ACHN (cell line): ENCODE measurements at places on chromosomes 1 and 21.

DNA sequence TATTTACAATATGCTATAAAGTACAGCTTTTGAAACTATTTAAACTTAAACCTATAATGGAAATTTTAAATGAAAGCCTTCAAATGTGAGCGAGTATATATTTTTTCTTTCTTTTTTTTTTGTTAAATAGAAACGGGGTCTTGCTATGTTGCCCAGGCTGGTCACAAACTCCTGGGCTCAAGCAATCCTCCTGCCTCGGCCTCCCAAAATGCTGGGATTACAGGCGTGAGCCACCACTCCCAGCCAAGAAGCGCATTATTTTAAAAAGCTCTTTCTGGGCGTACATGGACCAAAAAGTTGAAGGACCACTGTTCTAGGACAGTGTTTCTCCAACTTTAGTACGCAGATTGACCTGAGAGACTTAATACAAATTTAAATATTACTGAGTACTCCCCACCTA is 87.5 kb downstream of the TRIM33 start:
- no peak for DNase-seq

GRCh38 chr1:41400225-41400624 is 39.0 kb downstream of the FOXO6 start:
- DNase-seq: no peak

DNA sequence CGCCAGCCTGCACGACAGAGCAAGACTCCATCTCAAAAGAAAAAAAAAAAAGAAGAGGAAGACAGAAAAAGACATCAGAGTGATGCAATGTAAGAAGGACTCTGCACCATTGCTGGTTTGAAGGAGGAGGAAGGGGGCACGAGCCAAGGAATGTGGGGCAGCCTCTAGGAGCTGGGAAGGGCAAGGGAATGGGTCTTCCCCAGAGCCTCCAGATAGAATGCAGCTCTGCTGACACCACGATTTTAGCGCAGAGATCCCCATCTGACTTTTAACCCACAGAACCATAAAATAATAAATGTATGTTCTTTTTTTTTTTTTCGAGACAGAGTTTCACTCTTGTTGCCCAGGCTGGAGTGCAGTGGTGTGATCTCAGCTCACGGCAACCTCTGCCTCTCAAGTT is 33.9 kb upstream of the LAMC2 start:
- no peak for DNase-seq

DNA sequence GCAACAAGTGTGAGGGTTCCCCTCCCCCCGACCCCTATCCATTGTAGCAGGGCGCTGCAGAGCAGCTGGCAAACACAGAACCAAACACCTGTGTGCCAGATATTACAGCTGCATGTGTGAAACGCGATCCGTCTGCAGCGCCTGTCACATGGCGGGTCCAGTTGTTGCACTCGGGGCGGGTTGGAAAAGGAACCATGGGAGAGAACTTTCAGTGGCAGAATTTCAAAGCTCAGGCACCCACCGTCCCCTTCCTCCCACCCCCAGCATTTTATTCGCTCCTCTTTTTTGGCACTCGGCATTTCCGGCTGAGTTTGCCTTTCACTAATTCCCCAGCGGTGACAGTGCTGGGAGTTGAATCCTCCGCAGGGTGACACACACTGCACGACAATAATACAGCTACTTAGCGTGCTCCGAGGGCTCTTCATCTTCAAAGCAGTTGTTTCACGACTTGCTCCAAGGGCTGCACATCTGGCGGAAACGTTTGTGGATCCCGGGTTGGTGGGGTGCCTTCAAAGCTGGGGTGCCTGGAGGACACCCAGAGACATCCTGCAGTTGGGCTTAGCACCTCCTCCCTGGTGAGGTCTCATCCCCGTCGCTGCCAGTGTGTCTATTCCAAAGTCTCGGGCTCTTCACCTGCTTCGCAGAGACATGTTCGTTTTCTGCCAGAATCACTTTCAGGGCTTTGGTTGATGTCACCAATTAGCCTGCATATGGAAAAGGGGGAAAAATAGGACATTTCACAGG is 180.7 kb downstream of the ZBTB18 start:
- DNase-seq: no peak

DNA sequence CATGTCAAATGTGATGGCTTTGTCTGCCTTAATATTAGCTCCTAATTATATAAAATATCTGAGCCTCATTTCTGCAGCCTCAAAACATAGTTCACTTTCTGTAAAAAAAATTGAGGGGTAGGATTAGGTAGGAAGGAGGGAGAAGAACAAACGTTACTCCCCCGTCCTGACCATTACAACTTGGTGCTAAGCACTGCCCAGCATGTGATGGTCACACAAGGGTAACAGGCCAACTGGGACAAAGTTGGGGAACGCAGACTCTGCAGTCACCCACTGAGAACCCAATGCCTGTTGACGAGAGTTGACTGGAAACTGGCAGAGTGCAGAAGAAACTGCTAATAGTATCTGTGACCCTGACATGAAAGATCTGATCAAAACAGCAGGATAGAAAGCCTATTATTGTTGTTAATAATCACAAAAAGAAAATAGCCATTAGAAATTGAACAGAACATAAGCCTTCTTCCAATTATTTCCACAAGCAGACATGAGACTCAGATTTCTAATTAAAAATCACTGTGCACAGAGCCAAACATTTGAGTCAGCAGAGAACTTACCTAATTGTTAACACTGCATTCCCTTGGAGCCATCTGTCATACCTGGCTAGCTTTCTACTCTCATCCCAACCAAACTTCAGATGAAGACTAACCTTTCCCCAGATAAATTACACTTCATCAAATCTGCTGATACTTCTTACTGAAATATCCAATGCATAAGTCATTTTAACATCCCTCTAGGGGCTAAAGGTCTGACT is 5.5 kb downstream of the SORT1 start:
- no peak for DNase-seq

DNA sequence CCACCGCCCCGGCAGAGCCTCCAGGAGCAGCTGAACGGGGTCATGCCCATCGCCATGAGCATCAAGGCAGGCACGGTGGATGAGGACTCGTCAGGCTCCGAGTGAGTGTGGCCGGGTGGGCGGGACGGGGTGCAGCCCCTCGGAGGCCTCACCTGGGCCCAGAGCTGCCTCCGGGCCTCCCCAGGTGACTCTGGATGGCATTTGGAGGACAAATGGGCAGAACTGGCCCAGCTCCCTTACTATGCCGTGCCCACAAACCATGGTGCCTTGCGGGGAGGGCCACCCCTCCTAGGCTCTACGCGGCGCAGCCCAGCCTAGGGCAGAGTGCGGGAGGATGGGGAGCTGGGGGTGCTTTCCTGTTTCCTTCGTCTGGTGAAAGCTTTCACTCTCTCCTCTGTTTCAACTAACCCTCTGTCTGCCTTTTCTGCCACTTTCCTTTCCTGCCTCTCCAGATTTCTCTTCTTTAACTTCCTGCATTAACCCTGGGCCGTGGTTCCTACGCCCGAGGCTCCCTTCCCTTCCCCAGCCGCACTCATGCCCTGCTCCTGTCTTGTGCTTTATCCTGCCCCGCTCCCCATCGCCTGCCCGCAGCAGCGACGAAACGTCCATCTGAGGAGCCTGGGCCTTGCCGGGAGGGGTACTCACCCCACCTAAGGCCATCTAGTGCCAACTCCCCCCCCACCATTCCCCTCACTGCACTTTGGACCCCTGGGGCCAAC is 9.2 kb downstream of the PSRC1 start:
- no peak for DNase-seq

DNA sequence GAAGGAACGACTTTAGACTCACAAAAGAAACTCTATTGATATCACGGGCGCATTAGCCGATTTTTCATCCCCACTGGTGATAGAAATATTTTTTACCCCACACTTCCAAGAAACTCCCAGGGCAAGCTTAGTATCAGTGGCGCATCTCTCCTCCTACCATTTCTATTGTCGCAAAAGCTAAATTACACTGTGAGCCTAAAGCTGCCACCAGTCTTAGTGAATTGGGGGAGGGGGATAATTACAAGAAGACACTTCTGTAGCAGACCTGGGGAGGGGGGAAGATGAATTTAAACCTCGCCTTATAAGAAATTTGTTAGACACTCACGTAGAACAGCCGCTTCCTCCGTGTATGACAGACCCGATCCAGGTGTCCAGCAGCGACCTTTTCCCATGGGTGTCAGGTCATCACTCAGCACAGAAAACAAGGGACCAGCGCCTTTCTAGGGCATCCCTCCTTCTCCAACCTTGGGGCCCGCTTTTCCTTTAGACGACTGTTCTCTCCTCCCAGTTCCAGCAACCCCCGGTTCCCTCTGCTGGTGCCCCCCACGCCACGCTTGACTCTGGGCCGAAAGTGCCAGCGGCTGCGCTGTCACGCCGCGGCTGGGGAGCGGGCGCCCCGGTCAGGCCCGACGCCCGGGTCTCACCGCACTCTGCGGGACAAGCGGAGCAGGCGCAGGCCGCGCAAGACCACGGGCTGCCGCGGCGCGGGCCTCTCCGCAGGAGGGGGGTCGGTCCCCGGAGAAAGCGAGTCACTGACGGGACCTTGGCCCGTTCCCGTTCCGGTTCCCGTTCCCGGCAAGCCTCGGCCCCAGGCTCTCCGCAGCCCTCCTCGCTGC is 821 bp downstream of the PHC2 start:
- no peak for DNase-seq

DNA sequence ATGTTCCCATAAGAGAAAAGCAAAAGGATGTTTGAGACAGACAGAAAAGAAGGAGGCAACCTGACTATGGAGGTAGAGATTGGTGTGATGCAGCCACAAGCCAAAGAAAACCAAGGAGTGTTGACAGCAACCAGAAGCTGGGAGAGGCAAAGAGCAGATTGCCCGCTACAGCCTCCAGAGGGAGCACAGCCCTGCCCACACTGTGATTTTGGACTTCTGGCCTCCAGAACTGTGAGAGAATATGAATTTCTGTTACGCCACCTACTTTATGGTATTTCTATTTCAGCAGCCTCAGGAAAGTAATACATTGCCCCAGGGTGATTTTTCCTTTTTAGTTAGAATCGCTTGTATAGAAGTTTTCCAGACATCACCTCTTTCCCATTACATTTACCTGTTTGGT is 28.4 kb downstream of the SLAMF6 start:
- DNase-seq: peak; percentile 12

DNA sequence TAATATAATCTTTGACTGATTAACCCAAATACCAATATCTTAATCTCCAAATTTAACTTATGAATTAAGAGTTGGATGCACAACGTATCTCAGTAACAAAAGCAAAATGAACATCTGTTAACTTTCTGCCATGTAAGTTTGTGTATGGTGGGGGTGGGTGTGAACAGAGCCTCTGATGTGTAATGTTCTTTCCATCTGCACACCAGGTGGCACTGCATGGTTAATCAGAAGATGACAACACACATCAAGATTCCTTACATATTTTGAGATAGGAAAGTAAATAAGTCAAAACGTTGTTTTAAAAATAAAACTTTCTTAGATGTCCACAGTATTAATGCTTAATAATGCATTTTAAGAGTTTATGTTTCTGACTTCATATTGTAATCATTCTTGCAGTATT is 251.9 kb downstream of the DPYD start:
- peak; percentile 31 for DNase-seq

GRCh38 chr1:154493276-154493675 is 8.7 kb upstream of the TDRD10 start:
- no peak for DNase-seq

DNA sequence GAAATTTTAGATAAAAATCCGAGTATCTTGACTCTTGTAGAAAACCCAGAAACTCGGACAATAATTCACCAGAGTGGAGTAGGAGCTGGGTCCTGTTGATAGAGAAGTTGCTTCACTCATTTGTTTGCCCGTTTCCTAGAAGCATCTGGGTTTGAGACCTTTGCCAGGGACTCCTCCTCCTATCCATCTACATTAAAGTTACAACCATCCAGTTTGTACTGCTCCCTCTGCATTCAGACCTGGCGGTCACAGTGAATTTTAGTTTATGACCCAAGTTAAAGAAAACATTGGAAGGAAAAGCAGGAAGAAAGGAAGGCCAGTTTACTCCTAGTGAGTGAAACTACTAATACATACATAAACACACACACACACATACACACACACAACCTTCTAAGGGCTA is 64.6 kb downstream of the CLDN17 start:
- no peak for DNase-seq

DNA sequence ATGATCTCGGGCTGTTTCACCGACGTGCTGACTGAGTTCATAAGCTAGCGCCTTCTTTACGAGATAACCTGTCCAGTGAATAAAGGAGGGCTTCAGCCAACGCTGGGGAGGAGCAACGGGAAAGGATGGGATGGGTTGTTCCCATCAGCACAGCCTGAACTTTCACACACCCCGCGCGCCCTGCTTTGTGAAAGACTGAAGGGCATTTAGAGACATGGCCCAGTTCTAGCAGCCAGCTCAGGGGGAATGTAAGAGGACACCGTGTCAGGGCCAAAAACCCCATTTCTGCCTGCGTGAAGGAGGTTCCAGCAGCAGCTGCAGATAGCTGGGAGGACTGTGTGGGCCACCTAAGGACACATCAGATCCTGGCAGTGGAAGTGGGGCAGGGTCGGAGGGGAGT is 255.1 kb upstream of the RAB4A start:
- DNase-seq: no peak

DNA sequence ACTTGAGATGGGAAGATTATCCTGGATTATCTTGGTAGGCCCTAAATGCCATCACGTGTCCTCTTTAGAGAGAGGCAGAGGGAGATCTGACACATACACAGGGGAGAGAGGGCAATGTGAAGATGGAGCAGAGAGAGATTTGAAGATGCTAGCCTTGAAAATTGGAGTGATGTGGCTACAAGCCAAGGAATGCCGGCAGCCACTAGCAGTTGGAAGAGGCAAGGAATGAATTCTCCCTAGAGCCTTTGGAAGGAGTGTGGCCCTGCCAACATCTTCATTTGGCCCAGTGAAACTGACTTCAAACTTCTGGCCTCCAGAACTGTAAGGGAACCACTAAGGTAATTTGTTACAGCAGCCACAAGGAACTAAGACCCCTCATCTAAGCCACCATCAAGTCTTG is 8.9 kb upstream of the CAMTA1 start:
- no peak for DNase-seq

GRCh38 chr1:169426174-169426705 is 1.0 kb downstream of the CCDC181 start:
- DNase-seq: peak; percentile 51

- DNase-seq: no peak
These were observed 4.0 kb upstream of the BRWD1 start for GRCh38 chr21:39317134-39318090.

DNA sequence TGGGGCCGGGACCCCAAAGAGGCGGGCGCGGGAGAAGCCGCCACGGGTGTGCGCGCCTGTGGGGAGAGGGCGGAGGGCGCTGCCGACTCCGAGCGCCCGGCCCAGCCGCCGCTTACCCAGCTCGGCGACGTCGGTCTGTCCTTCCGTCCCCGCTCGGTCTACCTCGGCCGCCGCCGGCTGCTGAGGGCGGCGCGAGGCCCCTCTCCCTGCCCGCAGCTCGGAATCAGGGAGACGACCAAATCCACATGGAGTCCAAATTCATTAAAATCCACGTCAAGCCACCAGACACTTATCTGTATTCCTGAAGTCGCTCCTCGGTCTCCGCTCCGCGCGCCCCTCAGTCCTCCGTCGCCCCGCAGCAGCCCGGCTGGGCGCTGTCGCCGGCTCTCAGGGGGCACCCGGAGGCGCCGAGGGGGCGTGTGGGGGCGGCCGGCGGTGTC is 637 bp downstream of the PLXNA2 start:
- no peak for DNase-seq
